ENCODE measurements at places on chromosomes 13 and 19.

DNA sequence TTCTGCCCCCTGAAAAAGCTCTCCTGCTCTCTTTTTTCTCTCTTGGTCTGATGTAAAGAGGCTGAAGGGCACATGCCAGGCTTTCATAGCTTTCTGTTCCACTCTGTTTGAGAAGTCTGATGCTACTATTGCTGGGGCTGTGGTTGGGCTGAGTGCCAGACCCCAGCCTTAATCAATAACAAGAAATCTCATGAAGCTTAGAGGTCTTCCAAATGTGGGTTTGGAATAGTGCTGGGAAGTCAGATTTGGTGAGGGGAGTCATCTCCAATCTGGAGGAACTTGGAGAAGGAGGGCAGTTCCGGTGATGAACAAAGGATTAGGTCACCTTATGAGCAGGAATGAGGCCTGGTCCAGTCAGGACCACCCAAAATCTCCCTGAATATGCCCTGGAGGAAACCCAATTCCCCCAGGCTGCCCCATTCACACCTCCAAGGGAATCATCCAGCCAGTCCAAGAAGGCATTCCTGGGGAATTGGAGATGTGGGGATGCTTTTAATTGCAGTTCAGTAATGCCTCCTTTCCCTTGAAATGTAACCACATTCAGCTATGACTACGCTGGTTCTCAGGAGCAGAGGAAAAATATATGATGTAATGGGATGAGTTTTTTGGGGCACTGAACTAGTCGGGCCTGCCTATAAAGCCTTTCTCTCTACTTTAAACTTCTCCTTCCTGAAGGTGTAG is 102.0 kb downstream of the STARD13 start:
- no peak for DNase-seq

GRCh38 chr13:112253631-112254030 is 122.5 kb upstream of the SPACA7 start:
- DNase-seq, result no peak

- DNase-seq, result no peak
Measured at GRCh38 chr13:25588336-25589060, 216.7 kb downstream of the ATP8A2 start.

DNA sequence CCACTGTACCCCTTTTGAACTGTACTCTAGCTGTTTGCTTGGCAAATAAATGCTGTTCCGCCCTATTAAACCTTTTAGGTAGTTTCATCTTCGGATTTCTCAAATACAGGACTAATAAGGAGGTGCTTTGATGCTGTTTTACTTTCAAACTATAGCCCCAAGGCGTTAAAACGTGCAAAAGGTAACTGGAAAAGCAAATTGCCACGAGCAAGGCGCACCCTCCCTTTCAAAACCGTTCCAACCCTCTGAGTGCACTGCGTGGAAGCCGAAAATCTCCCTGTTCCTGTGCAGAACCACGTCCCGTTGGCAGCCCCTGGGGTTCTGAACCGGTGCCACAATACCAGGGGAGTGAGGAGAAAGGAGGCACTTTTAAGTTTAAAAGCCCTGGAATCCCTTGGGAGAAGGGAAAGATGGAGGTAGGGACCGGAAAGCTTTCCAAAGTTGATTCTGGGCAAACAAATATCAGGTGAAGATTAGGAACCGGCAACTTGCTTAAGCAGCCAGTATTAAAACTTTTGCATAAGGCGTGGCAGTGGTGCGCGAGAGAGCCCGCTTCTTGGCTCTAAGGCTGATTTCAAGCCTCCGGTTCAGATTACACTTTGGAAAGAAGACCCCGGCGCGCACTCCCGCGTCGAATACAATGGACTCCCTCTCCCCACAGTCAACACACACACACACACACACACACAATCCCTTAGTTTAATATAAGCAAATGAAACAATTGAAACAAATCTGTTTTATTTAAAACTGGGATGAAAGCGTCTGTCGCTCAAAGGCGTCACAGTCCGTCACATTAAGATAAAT is 9.5 kb downstream of the POU4F1 start:
- peak; percentile 10 for DNase-seq

DNA sequence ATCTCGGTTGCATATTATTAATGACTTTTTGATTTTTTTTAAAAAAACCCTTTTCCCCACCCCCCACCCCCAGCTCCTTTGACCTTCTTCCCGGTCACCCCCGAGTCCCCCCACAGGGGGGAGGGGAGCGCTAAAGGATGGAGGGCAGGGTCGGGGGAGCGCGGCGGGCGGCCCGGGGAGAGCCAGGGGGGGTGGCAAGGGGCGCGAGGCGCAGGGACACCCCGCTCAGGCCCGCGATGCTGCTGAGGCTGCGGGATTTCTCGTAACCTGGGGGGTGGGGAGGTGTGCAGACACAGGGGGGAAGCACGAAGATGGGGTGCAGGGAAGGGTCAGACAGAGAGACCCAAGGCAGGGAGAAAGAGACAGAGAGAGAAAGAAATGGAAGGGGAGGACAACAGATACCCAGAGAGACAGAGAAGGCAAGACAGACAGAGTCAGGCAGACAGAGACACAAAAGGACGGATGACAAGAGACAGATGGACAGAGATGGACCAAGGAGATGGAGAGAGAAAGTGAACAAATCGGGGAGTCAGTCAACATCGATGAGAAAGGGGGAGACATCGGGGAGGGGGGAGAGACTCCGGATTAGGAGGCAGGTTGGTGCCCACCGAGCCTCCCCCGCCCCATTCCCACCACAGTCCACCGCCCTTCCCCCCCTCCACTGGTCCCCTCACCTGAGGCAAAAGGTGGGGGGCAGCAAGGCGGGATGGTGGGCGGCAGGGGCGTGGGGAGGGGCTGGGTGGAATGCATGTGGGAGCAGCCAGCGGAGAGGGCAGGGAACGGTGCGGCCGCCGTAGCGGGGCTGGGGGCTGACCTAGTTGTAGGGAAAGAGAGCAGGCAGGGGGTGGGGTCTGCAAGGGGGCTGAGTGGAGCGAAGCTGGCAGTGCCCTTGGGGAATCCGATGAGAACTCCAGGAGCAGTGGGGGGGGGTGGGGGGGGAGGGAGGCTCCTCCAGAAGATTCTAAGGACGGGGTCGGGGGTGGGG is 14.2 kb downstream of the KCNC3 start:
- DNase-seq, result no peak

GRCh38 chr19:17183271-17183761 is 31.8 kb upstream of the USE1 start:
- peak; percentile 44 for DNase-seq

DNA sequence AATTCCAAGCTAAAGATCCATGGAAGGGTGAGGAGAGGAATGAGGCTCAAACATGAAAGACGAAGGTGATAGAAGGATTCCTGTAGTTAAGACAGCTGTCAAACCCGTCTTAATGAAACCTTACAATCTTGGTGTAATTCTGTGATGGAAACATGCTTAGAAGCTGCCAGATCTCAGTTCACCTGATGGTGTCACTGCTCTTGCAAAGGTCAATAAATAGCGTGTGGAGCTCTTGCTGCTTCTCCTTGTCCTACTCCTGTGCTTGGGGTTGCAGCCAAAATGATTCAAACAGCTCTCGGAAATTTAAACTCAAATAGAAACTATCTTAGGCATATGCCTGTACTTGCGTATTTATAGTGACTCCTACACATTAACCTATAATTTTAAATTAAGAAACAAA is 1705.0 kb downstream of the OLFM4 start:
- DNase-seq, result no peak

DNA sequence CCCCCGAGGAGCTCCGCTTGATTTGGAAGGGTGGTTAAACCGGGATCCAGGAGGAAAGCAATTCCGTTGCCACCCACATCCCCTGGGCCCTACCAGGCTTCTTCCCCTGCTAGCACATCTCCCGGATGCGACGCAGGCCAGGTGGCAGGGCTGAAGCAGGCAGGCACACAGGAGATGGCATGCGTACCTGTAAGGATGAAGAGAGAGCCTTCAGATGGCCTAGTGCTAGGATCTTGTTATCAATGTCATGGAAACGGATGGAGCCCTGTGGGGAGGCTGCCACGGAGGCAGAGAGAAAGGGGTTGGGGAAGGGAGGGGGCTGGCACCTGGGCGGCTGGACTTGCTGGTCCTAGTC is 8.5 kb upstream of the SOX1 start:
- no peak for DNase-seq

- no peak for DNase-seq
Measured at GRCh38 chr19:40893112-40893511, 11.1 kb upstream of the CYP2A7 start.

GRCh38 chr13:100559886-100560285 is 28.7 kb downstream of the GGACT start:
- DNase-seq, result no peak

- no peak for DNase-seq
Measured at GRCh38 chr19:11814700-11815035, 595 bp downstream of the ZNF440 start.

- DNase-seq, result no peak
Measured at GRCh38 chr19:46481223-46481848, 10.0 kb upstream of the PNMA8A start.

DNA sequence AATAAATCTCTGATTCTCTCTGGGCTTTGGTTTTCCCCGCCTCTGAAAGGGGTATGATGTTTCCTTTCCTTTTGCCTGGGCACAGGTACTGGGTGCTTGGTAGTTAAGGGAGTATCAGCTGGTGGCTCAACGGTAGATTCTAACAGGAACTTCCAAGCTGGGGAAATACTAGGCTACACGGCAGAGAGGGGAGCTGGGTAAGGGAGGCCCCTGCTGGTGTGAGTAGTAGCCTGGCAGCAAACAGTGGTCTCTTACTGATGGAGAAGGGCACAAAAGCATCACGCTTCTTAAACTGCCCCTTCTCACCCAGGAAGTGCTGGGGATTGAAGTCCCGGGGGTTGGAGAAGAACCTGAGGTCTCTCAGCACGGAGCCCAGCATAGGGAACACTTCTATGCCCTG is 26.9 kb upstream of the CYP2A7 start:
- DNase-seq, result no peak

- DNase-seq, result peak; percentile 63
Measured at GRCh38 chr19:4815426-4816201, 15.9 kb downstream of the TICAM1 start.

GRCh38 chr13:23963947-23964346 is 66.6 kb upstream of the C1QTNF9B start:
- no peak for DNase-seq

DNA sequence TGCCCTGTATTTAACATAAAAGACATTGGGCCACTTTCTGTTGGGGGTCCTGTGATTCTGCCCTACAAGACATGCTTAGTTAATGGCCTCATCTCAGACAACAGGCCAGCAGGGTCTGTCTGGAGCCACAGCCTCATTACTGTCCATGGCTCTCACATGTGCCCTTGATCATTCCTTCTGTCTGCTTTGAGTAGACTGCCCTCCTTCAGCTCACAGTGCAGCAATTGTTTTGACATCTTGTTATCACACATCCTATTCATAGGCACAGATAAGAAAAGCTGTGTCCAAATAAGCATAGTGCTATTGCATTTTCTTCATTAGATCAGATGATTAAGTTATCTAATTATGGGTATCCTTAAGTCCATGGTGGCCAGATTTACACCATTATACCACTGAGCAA is 127.9 kb downstream of the KCTD12 start:
- DNase-seq, result no peak

DNA sequence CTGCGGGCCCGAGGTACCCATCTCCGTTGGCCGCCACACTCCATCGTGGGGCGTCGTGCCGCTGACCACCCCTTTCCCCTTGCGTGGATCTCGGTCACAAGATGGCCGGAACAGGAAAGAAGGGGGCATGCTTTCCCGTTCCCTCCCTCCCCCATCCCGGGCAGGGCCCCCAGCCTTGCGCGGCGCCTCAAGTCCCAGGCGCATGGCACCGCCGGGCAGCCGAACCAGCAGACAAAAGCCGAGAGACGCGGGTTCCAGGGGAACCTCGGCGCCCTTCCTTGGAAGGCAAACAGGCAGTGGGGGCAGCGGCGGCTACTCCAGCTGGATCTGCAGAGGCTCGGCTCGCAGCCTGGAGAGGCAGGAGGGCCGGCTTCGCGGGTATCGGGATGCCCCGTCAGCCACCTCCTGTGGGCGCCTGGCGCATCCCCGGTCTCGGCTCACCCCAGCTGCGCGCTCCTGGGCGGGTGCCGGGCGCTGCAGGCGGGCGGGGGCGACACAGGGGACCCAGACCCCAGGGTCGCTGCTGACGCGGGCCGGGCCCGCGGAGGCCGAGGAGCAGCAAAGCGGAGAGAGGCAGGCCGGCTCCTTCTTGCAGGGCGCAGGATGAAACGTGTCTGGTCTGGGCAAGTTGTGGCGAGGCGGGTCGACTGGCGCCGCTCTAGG is 439 bp downstream of the DZIP1 start:
- DNase-seq, result no peak

GRCh38 chr13:35475212-35475959 is 1.1 kb downstream of the MAB21L1 start:
- DNase-seq, result no peak

DNA sequence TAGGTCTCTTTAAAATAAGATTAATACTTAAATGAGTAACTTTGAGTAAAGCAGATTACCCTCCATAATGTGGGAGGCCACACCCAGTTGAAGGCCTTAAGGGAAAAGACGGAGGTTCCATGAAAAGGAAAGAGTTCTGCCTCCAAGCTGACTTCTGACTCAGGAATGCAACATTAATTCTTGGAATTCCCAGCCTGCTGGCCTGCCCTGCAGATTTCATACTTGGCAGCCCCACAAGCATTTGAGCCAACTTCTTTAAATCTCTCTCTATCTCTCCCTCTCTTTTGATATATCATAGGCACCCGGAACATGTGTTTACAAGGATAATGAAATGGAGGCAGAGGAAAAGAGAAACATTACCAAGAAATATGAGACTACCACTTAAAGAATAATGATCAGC is 902.3 kb upstream of the MIR17HG start:
- DNase-seq, result no peak

- DNase-seq, result no peak
Measured at GRCh38 chr19:15371786-15372380, 7.7 kb downstream of the AKAP8 start.

DNA sequence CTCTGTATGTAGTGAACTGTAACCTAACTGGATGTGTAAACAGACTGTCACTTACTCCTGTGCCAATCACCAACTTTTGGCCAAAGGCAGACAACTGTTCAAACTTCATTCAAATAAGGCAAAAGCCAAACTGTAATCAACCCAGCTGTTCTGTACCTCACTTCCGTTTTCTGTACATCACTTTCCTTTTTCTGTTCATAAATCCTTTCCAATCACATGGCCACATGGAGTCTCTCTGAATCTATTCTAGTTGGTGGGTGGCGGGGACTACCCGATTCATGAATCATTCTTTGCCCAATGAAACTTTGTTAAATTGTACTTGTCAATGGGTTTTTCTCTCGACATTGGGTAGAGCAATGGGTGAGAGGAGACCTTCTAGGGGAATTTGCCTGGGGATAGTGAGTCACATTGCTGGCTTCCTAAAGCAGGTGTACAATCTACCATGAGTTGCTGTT is 178.3 kb upstream of the RFC3 start:
- DNase-seq, result no peak
